ENCODE measurements at places on chromosomes 3 and 15. TPM values are rescaled to one million over a fixed set of nuclear protein-coding genes. Genes with fewer than 3 reads are reported as not detected.

The DHFR2 gene
- 4.9 TPM for total RNA-seq

The GOLGA6L10 gene
- total RNA-seq = 1.1 TPM

The ITGA11 gene
- 22.3 TPM for total RNA-seq

The TEX55 gene
- total RNA-seq = not detected

The CHRNA5 gene
- 0.94 TPM for total RNA-seq

The FEZF2 gene
- total RNA-seq = not detected

The RGMA gene
- 1.1 TPM for total RNA-seq

The NMNAT3 gene
- total RNA-seq = 0.60 TPM

The ARPP19 gene
- total RNA-seq = 42.9 TPM

The ZBBX gene
- total RNA-seq = not detected

The NEK11 gene
- 12.1 TPM for total RNA-seq

The KBTBD13 gene
- not detected for total RNA-seq

The GRM2 gene
- total RNA-seq = under 0.01 TPM

The NLGN1 gene
- total RNA-seq = 2.9 TPM

The COL7A1 gene
- 27.0 TPM for total RNA-seq

The RLBP1 gene
- total RNA-seq = not detected

The SMCO1 gene
- not detected for total RNA-seq

The ANAPC13 gene
- 92.4 TPM for total RNA-seq

The CCDC9B gene
- 18.8 TPM for total RNA-seq

The ROPN1 gene
- not detected for total RNA-seq

The FAM98B gene
- total RNA-seq = 2.7 TPM

The FAM107A gene
- 0.16 TPM for total RNA-seq

The LDHAL6B gene
- total RNA-seq = not detected

The SPTBN5 gene
- 0.17 TPM for total RNA-seq

The GABRB3 gene
- 0.16 TPM for total RNA-seq

The ARHGEF26 gene
- 0.09 TPM for total RNA-seq
